ENCODE measurements at places on chromosomes 7 and 10. TPM values are rescaled to one million over a fixed set of nuclear protein-coding genes. Genes with fewer than 3 reads are reported as not detected.

PLXNA4 gene
- total RNA-seq: 1.6 TPM

GARIN1A gene
- total RNA-seq: 3.3 TPM

GRCh38 chr10:24425151-24425550 is 216.2 kb downstream of the KIAA1217 start:
- no peak overlapping the region for H3K27ac ChIP-seq
- H3K4me3 ChIP-seq: no peak overlapping the region
- no peaks in the 10 kb centered on the region for H3K27me3 ChIP-seq
- no peaks in the 10 kb centered on the region for H3K4me1 ChIP-seq

GRCh38 chr7:45098983-45099839 is 10.4 kb upstream of the NACAD start:
- H3K27me3 ChIP-seq: no peaks in the 10 kb centered on the region
- H3K4me3 ChIP-seq: no peak overlapping the region
- peak; percentile 42 for DNase-seq

DNA sequence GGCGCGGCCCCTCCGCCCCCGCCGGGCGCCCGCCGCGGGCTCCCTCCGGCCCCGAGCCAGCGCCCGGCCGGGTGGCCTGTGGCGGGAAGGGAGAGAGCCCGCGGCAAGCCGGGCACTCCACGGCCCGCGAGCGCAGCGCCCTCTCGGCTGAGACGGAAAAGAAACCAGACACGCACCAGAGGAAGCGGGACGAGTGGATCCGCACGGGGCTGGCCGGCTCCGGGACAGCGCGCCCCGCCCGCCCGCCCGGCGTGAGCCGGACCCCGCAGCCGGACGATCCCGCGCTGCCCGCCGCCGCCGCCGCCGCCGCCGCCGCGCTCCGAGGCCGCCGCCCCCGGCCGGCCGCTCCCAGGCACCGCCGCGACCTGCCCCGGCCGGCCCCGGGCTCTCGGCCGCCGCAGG is 300 bp downstream of the ARHGAP21 start:
- H3K4me3 ChIP-seq: peak overlapping the region; percentile 91
- H3K27me3 ChIP-seq: no peaks in the 10 kb centered on the region
- peak; percentile 53 for DNase-seq
- H3K36me3 ChIP-seq: no peaks in the 10 kb centered on the region
- peaks cover 24% of the 10 kb centered on the region for H3K4me1 ChIP-seq
- peak overlapping the region; percentile 99 for H3K27ac ChIP-seq
